ENCODE measurements at places on chromosomes 1 and 21.

- DNase-seq: no peak
These were observed 37.6 kb downstream of the UBE2U start for GRCh38 chr1:64241069-64241468.

- DNase-seq: no peak
These were observed 49.6 kb upstream of the PSMG1 start for GRCh38 chr21:39232861-39233291.

GRCh38 chr1:229383961-229384360 is 41.1 kb upstream of the CCSAP start:
- no peak for DNase-seq

GRCh38 chr1:38680801-38681510 is 178.6 kb downstream of the RRAGC start:
- DNase-seq: no peak

GRCh38 chr1:235776396-235776795 is 90.3 kb downstream of the LYST start:
- no peak for DNase-seq

DNA sequence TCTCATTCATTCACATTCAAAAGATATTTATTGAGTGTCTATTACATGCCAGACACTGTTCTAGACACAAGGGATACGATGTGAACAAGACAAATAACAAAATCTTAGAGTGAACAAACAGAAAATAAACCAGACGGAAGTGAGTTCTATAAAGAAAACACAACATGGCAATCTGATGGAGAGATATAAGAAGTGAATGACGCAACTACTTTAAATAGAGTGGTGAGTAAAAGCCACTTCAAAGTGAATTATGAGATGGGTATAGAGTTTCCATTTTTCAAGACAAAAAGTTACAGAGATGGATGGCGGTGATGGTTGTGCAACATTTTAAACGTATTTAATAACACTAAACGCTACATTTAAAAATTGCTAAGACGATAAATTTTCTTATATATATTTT is 75.4 kb downstream of the CEP170 start:
- DNase-seq: no peak

GRCh38 chr1:117608758-117609157 is 2.9 kb downstream of the TENT5C start:
- no peak for DNase-seq

- no peak for DNase-seq
These were observed 15.4 kb downstream of the KCNH1 start for GRCh38 chr1:211118407-211119102.

DNA sequence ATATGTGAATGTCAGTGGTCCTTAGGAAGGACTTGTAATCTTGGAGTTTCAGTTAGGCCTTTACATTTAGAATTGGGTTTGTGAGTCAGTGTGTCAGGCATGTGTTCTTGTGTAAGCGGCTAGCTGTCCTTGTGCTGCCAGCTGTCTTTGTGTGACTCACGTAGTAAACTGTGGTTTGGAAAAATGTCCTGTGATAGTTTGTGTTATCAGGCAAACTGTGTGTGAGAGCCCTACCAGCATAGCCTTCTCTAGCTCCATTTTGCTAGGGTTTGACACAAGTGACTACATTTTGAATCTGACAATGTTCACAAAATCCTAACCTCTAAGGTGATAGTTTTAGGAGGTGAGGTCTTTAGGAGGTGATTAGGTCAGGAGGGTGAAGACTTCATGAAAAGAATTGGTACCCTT is 6.9 kb upstream of the SLC35D1 start:
- DNase-seq: no peak

DNA sequence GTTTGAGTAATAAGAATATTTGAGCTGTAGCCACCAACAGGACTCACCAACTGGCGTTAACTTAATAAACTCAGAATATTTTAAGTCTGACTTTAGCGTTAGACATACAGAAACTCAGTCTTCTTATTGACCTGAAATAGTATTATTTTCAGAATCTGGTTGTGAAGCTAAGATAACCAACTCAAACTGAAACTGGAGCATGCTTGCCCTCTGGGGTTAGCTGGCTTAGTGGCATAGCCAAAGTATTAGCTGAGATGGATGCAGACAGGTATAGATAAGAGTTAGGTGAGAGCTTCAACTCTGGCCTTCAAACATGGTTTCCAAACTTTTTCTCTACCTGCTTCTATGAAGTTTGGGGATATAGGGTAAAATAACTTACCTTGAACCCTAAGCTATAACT is 40.5 kb downstream of the AMY1C start:
- no peak for DNase-seq

GRCh38 chr1:10772711-10773110 is 23.7 kb downstream of the CASZ1 start:
- no peak for DNase-seq

DNA sequence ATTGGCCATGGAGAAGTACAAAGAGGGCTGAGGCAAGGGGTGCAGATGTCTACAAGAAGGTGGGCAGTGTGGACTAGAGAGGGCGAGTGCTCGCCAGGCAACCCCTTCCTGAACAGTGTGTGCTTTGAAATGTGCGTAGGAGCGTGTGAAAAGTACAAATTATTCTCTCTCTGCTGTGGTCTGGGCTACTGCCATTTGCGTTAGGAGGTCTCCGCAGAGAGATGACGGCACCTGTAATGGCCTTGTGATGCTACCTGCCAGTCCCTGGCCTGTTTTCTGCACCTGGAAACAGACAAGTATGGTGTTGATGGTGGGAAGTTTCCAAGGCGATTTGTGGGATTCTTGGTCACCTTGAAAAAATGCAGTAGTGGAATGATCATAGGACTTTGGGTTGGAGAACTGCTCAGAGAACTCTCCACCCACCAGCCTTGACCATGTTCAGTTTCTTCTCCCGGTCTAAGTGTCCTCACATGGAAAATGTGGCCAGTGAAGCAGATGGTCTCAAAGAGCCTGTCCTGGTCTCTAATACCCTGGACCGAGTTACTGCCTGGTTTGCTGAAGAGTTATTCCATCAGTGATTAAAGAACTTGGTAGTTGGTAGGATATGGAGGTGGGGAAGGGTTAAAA is 74.5 kb downstream of the MRPS6 start:
- DNase-seq: no peak

GRCh38 chr1:106360252-106360651 is 696.2 kb upstream of the PRMT6 start:
- no peak for DNase-seq

DNA sequence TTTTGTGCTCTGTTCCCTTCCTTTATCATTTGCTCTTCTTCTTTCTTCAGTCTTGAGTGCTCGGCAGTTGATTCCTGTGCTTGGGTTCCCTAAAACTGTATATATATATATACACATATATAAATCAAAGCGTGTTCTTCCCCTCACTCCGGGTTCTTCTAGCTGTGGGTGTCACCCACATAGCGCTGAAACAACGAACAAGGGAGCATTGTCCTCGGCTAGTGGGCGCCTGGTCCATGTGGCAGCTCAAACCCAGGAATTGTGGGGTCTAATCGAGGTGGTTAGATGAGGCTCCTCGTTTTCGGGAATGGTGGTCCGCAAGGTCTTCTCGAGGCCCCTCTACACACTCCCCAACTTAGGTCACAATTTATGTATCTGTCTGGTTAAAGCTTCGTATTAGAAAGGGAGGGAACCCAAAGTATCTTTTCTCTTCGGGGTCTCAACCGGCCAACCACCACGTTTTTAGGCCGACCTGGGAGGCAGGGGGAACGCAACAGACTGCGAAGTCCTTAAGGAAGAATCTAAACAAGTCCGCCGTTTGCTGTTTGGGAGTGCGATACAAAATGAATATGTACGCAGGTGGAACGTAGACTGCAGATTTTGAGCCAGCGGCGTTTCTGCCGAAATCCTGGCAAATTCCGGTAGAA is 504 bp upstream of the SDHC start:
- no peak for DNase-seq

GRCh38 chr21:43648171-43648570 is 11.1 kb downstream of the HSF2BP start:
- no peak for DNase-seq

DNA sequence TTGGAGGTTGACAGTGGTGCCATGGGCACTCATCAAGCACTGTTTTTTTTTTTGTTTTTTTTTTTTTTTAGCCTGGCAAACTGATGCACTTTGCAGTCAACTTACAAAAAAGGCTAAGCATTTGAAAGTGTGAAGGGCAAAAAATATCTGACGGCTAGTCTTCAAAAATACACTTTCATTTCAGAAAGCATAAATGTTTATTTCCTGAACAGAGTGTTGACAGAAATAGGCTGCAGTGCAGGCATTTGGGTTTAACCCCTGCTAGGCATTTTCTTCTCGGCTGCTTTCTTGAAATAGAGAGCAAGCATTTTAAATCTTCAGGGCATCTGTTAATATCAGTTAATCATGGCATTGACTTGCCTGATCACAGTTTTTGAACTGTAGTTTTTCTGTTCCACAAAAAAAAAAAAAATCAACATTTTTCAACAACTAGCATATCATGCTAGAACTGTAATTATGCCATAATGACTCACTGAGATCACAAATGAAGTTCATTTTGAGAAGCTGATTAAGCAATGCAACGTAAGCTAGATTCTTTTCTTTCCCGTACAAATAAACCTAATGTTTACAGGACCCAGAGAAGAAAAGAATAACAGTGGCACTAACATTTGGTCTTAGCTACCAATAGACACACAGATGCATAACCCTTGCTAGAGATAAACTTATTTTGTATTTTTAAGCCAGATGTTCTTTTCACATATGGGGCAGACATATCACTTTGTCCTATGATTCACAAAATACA is 100.4 kb upstream of the USH2A start:
- no peak for DNase-seq

DNA sequence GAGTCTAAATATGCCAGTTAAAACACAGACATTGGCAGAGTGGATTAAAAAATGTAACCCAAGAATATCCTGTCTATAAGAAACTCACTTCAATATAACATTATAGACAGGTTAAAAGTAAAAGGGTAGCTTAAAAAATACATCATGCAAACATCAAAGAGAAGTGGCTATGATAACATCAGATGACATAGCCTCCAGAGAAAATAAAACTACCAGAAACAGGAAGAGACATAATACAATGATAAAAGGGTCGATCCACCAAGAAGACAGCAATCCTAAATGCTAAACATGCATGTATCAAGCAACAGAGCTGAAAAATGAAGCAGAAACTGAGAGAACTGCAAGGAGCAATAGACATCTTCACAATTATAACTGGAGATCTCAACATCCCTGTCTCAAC is 190.2 kb upstream of the NR5A2 start:
- DNase-seq: no peak

- DNase-seq: no peak
These were observed 14.3 kb downstream of the HTR6 start for GRCh38 chr1:19678931-19679453.

DNA sequence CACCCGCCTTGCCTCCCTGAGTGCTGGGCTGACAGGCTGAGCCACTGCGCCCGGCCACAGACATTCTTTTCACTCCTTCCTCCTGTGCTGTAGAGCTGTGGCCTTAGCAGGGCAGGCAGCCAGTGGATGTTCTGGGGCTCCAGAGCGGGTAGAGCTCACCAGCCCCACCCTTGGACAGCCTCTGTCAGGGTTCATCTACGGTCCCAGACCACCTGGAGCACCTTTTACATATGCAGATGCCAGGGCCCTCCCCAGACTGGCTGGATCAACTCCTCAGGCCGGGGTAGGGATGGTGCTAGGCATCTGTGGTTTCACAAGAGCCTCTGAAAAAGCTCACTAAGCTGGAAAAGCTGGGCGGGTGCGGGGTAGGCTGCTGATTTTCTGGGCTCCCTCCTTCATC is 4.6 kb downstream of the ATP13A2 start:
- DNase-seq: no peak

GRCh38 chr1:58468612-58469011 is 77.9 kb downstream of the OMA1 start:
- DNase-seq: no peak

DNA sequence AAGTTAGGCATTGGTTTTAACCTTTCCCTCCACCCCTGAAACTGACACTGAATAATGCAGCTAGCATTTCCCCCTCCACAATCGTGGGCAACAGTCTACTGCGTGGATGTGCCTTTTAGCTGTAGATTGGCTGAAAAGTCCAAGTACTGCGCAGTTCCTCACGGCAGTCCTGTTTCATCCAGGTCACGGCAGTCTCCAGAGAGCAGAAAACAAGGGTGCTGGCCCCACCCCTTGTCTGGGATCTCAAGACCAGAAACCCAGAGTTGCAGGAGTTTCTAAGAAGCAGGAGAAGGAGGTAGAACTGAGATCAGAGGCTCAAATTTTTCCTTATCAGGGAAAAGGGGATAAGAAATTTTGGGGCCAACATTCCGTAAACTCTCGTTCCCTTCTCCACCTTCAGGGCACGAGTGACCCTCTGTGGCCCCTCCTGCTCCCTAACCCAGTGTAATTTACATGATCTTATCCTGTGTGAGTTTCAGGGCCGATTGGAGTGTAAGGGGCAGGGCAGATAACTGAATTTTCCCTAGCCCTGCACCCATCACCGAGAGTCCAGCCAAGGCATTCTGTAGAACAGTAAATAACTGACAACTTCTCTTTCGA is 25.9 kb upstream of the PLA2G2C start:
- DNase-seq: no peak

DNA sequence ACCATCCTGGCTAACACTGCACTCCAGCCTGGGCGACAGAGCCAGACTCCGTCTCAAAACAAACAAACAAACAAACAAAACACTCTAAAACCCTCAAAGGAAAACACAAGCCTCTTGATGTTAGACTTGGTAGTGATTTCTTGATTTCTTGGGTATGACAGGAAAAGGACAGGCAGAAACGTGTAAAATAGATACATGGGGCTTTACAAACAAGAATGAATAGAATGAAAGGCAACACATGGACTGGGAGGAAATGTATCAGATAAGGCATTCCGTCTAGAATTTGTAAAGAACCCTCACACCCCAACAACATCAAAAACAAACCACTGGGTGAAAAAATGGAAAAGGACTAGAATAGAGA is 7.8 kb upstream of the PRXL2B start:
- DNase-seq: no peak

DNA sequence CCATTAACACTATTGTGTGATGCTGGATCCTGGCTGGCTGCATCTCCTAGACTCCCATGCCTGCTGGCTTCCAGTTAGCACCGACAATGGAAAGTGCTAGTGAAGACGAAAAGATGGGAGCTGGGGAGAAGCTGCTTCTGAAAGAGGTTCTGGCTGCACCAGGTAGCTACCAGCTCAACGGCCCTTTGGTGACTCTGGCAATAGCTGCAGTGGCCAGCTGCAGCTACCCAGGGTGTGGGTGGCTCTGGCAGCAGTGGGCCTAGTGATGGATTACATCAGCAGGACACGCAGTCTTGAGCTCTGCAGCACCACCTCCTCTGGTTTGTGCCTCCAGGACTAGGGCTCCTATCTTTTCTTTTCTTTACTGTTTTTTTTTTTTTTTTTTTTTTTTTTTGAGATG is 662.6 kb downstream of the MATN1 start:
- no peak for DNase-seq

All from activated naive CD8-positive, alpha-beta T cell treated with anti-CD3 and anti-CD28 coated beads for 36 hours (primary cell).